WTC11 (cell line): ENCODE measurements at places on chromosomes 11 and 22.

GRCh38 chr11:61691380-61692156 lies 11.4 kb downstream of the DAGLA start:
- no peak for DNase-seq

- DNase-seq = no peak
Observed at GRCh38 chr11:12156301-12157140, 46.1 kb downstream of the MICAL2 start.

- DNase-seq = peak; percentile 12
Observed at GRCh38 chr11:101707477-101707876, 123.7 kb upstream of the TRPC6 start.

DNA sequence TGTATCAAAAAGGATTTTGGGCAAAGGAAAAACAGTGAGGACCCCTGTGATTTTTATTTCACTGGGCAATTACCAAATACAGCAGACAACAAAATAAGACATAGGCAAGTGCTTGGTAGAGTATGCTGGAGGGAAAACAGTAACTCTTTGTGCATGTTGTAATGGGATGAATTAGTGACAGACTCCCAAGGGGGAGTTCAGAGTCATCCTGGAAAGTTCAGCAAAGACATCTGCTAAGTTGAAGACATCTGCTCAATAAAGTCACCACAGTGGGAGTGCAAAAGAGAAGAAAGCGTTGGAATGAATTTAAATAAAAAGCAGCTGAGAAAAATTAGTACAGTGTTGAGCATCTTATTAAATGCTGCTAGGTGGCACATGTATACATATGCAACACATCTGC lies 378.8 kb upstream of the ISX start:
- DNase-seq = no peak

- peak; percentile 32 for DNase-seq
Observed at GRCh38 chr11:46134540-46134939, 13.3 kb upstream of the PHF21A start.

- DNase-seq = no peak
Observed at GRCh38 chr11:119258983-119259382, 52.8 kb downstream of the CBL start.

- peak; percentile 1 for DNase-seq
Observed at GRCh38 chr22:46050916-46051614, 74.1 kb upstream of the WNT7B start.

DNA sequence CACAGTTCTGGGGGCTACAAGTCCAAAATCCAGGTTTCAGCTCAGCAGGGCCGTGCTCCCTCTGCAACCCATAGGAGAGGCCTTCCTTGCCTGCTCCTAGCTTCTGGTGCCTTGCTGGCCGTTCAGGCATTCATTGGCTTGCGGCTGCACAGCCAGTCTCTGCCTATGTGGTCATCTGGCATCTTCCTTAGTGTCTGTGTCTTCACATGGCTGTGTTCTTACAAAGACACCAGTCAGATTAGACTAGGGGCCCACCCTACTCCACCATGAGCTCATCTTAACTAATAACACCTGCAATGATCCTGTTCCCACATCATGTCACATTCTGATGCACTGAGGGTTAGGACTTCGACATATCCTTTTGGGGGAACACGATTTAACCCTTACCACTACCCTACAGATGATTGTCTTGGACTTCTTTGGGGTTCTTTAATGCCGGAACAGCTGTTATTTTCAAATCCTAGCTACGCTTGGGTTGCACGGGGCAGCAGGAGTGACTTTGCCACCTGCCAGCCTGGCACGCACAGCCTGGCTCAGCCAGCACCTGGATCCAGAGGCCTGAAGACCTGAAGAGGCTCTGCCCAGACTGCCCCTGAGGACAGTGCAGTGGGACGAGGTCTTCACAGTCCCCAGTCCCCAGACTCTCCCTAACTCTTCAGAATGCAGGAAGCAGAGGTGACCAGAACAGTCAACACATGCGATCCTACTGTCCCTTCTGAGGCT lies 7.7 kb upstream of the NEAT1 start:
- DNase-seq = no peak

DNA sequence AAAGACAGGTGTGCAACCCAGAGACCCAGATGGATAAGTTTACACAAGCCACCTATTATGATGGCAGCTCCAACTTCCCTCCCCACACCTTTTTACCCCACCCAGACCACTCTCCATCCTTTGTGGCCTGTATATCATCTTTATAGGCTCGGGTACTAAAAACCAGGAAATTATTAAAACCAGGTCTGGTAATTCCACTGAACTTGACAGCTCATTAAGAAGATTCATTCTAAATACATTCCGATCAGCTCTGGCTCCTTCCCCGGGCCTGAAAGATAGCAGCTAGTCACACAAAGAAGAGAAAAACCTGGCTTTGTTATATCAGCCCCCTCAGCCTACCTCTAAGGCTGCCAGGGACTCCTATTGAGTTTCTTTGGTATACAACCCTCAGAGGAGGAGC lies 67.9 kb upstream of the API5 start:
- no peak for DNase-seq
